ENCODE measurements at places on chromosomes 16 and 17. TPM values are rescaled to one million over a fixed set of nuclear protein-coding genes. Genes with fewer than 3 reads are reported as not detected.
A peak's percentile ranks its signal among the peaks of the same experiment; 100 is the strongest.

GRCh38 chr16:81806696-81807095 is 27.6 kb downstream of the PLCG2 start:
- no peak for DNase-seq
- no peaks in the 10 kb centered on the region for H3K27me3 ChIP-seq
- no peaks in the 10 kb centered on the region for H3K36me3 ChIP-seq
- peaks cover 3% of the 10 kb centered on the region for H3K4me1 ChIP-seq

DNA sequence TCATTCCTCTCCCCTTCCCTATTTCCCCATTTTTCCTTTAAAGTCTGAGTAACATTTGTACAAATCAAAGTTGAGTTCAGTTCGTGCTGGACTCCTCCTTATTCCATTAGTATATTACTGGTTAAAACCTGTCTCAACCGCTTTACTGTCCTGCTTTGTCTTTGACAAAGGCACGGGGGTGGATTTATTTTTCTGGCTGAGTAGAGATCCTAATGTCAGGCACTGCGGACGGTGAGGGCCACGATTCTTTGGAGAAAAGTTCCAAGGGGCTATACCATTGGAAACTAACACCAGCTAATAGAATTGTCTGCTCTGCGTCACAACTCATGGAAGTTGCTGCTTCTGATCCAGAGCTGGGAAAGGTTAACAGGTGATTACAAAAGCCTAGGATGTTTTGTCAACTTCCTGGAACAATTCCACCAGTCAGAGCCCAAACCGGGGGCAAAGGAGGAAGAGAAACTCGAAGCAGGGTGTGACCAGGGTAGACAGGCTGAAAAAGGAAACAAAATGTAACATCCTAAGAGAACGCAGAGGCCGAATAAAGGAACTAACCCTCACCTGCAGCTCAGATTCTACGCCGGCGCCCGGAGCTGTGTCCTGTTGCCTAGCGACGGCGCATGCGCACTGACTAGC is 12.4 kb downstream of the TAT start:
- peak overlapping the region; percentile 87 for H3K4me3 ChIP-seq
- no peaks in the 10 kb centered on the region for H3K27me3 ChIP-seq
- H3K36me3 ChIP-seq: peaks cover 3% of the 10 kb centered on the region
- peak overlapping the region; percentile 98 for H3K27ac ChIP-seq

GRCh38 chr17:68649324-68649723 is 48.2 kb upstream of the FAM20A start:
- no peaks in the 10 kb centered on the region for H3K36me3 ChIP-seq
- no peak overlapping the region for H3K27ac ChIP-seq
- DNase-seq: no peak
- no peak overlapping the region for H3K4me3 ChIP-seq
- H3K27me3 ChIP-seq: peaks cover 12% of the 10 kb centered on the region
- H3K4me1 ChIP-seq: no peaks in the 10 kb centered on the region

CDK5R1 gene
- 15.4 TPM for total RNA-seq

MT1M gene
- total RNA-seq: not detected

SPN gene
- 103 TPM for total RNA-seq

KREMEN2 gene
- not detected for total RNA-seq

All from activated CD4-positive, alpha-beta T cell treated with anti-CD3 and anti-CD28 coated beads for 36 hours (primary cell).